Cardiac fibroblast (primary cell): ENCODE measurements at places on chromosomes 1 and 21.

DNA sequence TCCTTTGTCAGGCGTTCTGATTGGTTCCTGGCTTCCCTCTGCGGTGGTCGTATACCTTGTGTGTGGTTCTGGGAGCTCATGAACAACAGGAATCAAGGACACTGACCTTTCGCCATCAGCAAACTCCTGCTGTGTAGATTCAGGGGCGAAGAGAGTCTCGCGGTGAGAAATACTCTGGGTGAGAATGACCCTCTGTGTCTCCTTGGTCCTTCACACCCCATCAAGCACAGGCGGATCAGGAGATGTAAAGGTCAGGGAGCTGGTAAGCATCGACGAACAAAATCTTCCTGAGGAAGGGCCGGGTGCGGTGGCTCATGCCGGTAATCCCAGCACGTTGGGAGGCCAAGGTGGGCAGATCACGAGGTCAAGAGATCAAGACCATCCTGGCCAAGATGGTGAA, 207.2 kb downstream of the KIF26B start:
- DNase-seq, result no peak

DNA sequence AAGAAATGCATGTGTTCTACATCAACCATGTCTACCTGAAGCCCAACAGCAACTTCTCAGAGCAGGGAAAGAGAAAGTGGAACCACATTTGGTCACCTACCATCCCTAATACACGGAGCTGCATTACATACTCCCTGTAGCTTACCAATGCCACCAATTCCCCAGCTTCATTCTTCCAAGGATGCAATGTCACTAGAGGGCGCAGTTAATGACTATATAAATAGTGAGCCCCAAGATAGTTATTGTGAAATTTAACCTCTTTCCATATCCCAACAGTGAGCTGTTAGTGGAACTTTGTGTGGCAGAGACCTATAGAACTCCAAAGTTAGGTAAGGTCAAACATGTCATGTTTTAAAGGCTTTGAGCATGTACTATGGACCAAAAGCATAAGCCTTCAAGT, 618.3 kb downstream of the SMYD3 start:
- peak; percentile 64 for DNase-seq

GRCh38 chr1:157963713-157964112, 29.7 kb upstream of the KIRREL1 start:
- DNase-seq, result peak; percentile 77

- no peak for DNase-seq
Measured at GRCh38 chr1:63173161-63173560, 149.2 kb upstream of the FOXD3 start.

DNA sequence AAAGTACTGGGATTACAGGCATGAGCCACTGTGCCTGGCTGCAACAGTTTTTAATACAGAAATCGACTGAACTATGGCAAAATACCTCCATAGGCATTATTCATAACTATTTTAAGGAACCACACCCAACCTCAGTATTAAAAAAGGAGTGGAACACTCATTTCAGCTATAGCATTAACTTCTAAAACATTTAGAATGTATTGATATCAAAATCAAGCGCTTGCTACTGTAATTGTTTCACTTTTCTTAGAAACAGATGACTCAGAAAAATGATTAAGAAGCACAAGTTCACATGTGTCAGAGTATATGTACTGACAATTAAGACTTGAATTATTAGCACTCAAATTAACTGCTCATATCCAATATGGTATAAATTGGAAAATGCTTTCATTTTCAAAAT, 15.1 kb downstream of the AIDA start:
- DNase-seq, result no peak

DNA sequence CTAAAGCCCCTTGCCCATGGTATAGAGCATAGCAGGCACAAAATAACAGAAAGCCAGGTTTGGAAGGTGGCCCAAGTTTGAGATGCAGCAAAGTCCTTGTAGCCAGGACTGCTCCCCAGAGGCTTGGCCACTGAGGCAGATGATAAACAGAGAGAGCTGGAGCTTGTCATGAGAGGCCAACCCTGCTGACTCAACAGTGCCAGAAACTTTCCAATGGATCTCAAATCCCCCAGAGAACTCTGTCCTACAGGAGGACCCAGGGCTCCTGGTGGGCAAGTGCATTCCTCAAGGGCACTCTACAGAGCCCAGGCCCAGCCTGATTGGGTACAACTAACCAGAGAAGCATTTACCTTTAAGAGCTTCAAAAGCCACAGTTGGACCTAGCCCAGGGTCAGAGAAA, 280.7 kb downstream of the KCNH1 start:
- DNase-seq, result no peak

GRCh38 chr1:16458831-16459230, 18.3 kb downstream of the NECAP2 start:
- no peak for DNase-seq

GRCh38 chr1:111213412-111213811, 13.0 kb upstream of the DENND2D start:
- DNase-seq, result no peak

- no peak for DNase-seq
Measured at GRCh38 chr1:69898403-69898947, 306.9 kb downstream of the LRRC40 start.

DNA sequence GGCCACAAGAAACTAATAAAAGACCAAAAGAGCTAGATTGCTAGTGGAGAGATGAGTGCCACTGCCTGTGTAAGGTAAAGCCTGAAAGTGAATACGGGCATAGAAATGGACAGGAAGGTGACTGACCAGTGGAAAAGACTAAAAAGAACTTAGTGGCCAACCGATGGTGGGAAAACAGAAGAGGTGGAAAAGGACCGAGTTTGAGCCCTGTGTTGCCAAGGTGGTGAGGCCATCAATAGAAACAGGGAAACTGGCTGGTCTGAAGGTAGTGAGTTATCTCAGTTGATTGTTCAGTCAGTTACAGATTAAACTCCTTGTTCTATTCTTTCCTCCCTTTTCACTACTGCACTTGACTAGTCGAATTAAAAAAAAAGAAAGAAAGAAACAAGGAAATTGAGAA, 2.5 kb downstream of the WDR77 start:
- no peak for DNase-seq

DNA sequence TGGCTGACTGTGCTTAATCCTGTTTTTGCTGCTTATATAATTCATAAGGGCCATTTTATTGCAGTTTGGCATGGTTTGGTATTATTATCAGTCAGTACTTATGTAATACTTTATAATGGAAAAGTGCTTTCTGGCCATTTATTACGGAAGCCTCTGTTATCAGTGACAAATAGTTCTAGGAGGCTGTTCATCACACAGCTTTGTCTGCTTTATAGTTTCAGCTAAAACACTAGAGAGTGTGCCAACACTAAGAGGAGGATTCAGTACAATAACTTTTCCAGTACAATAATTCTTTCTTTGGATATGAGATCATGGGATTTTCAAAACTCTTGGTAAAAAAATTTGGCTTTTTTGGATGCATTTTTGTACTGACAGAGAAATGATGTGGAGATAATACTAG, 102.9 kb upstream of the PTGFR start:
- DNase-seq, result no peak

DNA sequence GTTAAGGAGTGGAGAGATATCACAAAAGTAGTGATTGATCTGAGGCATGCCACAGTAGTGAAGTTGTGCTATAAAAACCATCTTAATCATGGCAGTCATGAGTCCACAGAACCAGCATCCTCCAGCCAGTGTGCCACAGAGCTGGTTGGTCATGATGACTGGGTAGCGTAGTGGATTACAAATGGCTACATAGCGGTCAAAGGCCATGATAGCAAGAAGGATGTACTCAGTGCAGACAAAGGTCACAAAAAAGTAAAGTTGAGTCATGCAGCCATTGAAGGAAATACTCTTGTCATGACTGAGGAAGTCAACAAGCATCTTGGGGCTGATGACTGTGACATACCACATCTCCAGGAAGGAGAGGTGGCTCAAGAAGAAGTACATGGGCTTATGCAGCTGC, 6.7 kb downstream of the OR6Y1 start:
- DNase-seq, result no peak

DNA sequence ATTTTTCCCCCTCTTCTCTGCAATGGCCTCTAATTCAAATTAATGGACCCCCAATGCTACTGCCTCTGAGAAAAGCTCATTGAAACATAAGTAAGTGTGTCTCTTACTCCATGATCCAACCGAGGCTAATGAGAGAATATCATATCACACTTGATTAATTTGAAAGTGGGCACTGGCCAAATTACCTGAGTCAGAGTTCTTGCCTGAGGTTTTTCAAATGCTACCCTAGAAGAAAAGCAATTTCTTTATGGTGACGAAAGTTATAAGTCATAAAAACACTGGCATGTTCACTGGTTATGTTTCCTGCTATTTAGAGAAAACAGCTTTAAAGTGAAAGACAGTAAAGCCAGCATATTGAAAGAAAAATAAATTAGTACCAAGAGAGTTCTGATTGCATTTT, 368.8 kb upstream of the TMPRSS15 start:
- DNase-seq, result no peak

DNA sequence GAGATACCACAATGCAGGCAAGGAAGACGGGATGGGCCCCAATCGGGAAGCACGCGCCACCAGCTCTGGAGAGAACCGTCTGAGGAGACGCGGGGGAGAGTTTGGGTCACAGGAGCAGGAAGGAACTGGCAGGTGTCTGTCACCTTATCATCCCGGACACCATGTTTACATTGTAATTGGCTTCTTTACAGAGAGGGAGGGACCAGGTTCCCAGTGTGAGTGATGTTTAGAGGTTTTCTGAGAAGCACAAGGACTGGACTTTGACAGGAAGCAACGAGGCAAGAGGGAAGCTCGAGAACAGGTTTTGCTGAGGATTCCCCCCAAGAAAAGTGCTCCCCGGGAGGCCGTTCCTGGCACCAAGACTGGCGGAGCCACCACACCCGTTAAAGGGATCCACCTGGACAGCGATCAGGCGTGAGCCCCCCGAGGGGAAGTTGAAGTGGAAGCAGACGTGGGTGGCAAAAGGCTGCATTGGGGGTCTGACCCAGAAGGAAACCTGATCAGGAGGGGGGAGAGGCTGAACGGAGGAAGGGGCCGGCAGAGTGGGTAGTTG, 957 bp downstream of the EPS15 start:
- DNase-seq, result peak; percentile 42

- DNase-seq, result peak; percentile 90
Measured at GRCh38 chr1:67724928-67725560, 40.0 kb downstream of the GADD45A start.
